ENCODE measurements at places on chromosomes 13 and 19. TPM values are rescaled to one million over a fixed set of nuclear protein-coding genes. Genes with fewer than 3 reads are reported as not detected.

PSG5 gene
- total RNA-seq: not detected

PODNL1 gene
- 45.7 TPM for total RNA-seq

PPP5C gene
- 132 TPM for total RNA-seq

CADM4 gene
- 108 TPM for total RNA-seq

STOML3 gene
- not detected for total RNA-seq

FXYD7 gene
- total RNA-seq: 5.7 TPM

KCNN4 gene
- total RNA-seq: 8.8 TPM

BORCS8 gene
- total RNA-seq: 16.3 TPM

ZNF577 gene
- total RNA-seq: 24.3 TPM

Data from tibial nerve (tissue), 4 donors.